ENCODE measurements at places on chromosomes 12 and 14. TPM values are rescaled to one million over a fixed set of nuclear protein-coding genes. Genes with fewer than 3 reads are reported as not detected.

Gene LYZ
- 156 TPM for total RNA-seq

Gene CEBPE
- total RNA-seq = 1.5 TPM

Gene B4GALNT1
- 19.7 TPM for total RNA-seq

Gene USP5
- total RNA-seq = 80.1 TPM

Gene MDGA2
- total RNA-seq = 99.0 TPM

Gene SLC17A8
- total RNA-seq = 12.0 TPM

Gene STON2
- 81.9 TPM for total RNA-seq

Gene TEX52
- total RNA-seq = not detected

Gene SLC39A2
- total RNA-seq = 0.17 TPM

Gene B3GNT4
- 6.0 TPM for total RNA-seq

Gene RNFT2
- total RNA-seq = 47.2 TPM

Gene CCDC85C
- 20.4 TPM for total RNA-seq

Gene NAV3
- total RNA-seq = 96.3 TPM

Gene GPN3
- 19.1 TPM for total RNA-seq

Gene PAH
- 0.40 TPM for total RNA-seq

Gene KLHL33
- total RNA-seq = 2.1 TPM

Gene ZC2HC1C
- total RNA-seq = 9.0 TPM

Gene DIO2
- total RNA-seq = 3.3 TPM

Gene UNC79
- total RNA-seq = 7.9 TPM

Gene EID3
- 5.3 TPM for total RNA-seq

Gene TMPRSS12
- not detected for total RNA-seq

Gene KRT71
- total RNA-seq = 0.06 TPM

Gene KRT72
- 0.10 TPM for total RNA-seq

Gene WNT1
- not detected for total RNA-seq

Gene CACNA1C
- total RNA-seq = 18.1 TPM

Gene FGF23
- total RNA-seq = not detected

Gene HNF1A
- total RNA-seq = not detected

Gene HOXC6
- total RNA-seq = 10.3 TPM

Gene OR6C3
- not detected for total RNA-seq

Gene HCAR2
- total RNA-seq = 0.44 TPM

Gene RAPGEF3
- total RNA-seq = 15.0 TPM

Gene KRT2
- 0.30 TPM for total RNA-seq

Gene ZFP36L1
- total RNA-seq = 39.5 TPM

Gene NGB
- 9.6 TPM for total RNA-seq
